ENCODE measurements at places on chromosomes 4 and X.
A peak's percentile ranks its signal among the peaks of the same experiment; 100 is the strongest.

GRCh38 chrX:130071611-130072344 lies 38.5 kb downstream of the ELF4 start:
- no peak for DNase-seq

DNA sequence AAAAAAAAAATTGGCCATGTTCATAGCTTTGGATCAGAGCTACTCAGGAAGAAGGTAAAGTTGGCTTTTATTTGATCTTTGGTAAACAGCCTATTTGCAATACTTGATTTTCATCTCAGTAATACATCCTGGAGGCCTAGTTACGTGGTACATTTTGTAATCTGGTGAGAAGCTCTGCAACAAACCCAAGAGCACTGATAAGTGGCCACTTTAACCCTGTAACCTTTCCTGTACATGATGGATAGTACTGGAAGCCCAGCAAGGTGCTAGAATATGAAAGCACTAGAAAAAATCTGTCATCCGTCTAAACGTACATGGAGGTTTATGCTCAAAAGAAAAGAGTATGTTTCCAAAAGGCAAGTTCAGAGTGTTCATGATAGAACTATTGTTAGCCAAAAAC lies 88.3 kb upstream of the BMP2K start:
- no peak for DNase-seq

DNA sequence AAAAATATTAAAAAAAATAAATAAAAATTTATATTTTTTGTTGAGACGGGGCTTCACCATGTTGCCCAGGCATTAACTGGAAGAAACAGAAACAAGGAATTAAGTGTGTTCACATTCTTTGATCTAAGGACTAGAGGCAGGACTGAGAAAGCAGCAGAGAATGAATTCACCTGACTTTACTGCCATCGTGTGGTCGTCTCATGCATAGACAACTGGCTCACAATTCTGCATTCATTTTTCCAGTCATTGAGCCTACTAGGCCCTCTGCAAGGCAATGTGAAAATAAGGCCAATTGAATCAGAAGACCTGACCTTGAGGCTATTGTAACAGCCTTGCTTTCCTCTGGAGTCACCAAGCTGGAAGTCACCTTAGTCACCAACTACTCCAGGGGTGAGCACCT lies 37.4 kb downstream of the LHFPL1 start:
- DNase-seq = peak; percentile 56

- DNase-seq = no peak
Observed at GRCh38 chr4:150149381-150149780, 71.1 kb downstream of the DCLK2 start.

DNA sequence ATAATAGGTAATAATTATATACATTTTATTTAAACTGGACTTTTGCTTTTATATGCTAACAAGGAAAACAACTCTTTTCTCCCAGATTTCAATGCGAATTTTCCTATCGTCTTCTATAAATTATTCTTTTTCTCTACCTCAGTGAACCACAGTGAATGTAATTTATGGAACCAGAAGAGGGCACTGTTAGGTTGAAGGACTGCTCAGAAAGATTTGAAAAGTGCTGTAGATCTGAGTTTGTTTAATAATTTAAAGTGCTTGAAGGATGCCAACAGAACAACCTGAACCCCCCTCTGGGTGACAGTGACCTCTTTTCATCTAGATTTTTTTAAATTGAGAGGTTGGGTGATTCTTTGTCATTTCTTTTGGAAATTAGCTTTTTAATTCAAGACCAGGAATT lies 54.9 kb downstream of the PHOX2B start:
- DNase-seq = peak; percentile 11
